ENCODE measurements at places on chromosomes 2 and 18. TPM values are rescaled to one million over a fixed set of nuclear protein-coding genes. Genes with fewer than 3 reads are reported as not detected.

- no peak overlapping the region for H3K4me3 ChIP-seq
- DNase-seq = no peak
- peaks cover 15% of the 10 kb centered on the region for H3K4me1 ChIP-seq
- no peaks in the 10 kb centered on the region for H3K27me3 ChIP-seq
- H3K36me3 ChIP-seq = peaks cover 45% of the 10 kb centered on the region
These were observed 83.9 kb downstream of the ACTR3 start for GRCh38 chr2:113973810-113974209.

DNA sequence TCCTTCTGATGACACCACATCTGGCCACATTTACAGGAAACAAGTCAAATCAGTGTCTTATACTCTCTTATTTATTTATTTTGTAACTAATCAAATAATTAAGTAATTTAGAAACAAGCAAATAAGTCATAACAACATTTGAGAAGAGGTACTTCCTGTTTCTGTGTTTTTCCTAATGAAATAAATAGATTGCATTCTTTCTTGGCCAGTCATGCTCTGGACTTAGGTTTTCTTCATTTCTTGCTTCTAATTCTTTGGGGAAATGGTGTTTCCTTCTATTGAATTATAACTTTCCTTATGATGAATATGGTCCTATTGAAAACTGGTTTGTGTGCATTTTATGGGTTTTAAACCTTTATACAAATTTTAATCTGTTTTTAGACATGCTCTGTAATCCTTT is 546.4 kb downstream of the LRRTM4 start:
- no peaks in the 10 kb centered on the region for H3K27me3 ChIP-seq
- no peak overlapping the region for H3K27ac ChIP-seq
- DNase-seq = no peak
- no peak overlapping the region for H3K4me3 ChIP-seq
- H3K4me1 ChIP-seq = no peaks in the 10 kb centered on the region
- H3K36me3 ChIP-seq = no peaks in the 10 kb centered on the region

DNA sequence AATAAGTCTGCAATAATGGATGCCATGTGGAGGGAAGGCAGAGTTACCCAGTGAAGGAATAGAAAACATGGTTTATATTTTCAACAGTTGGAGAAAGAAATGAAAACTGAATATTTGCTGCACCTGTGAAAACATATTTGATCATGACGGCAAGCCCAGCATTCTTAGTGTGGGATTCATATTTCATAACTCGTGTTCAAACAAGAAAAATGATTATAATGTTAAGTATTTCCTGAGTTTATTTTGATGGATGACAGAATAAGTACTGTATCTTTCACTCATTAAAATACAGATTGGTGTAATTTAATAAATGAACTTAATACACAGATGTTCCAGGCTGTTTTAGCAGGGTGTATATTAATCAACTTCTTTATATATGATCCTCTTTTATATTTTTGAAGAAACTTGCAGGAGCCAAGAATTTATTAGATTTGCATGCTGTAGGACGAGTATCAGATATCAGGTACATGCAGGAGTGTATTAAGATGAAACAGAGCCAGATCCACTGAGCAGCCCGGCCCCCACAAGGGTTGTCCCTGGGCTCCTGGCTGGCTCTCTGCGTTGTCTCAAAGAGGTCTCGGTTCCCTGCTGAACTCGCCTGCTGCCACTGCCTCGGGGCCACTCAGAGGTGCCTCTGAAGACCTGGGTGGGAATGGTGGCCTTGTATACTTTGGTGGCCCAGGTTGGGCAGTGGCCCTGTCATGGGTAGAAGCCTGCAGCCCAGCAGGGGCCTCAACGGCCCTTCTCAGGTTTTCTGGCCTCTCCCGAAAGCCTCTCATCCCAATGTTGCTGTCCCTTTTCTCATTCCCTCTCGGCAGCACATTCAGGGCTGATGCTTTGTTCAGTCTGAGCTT is 95.0 kb upstream of the LDAH start:
- no peaks in the 10 kb centered on the region for H3K36me3 ChIP-seq
- peaks cover 9% of the 10 kb centered on the region for H3K27me3 ChIP-seq
- no peak overlapping the region for H3K27ac ChIP-seq

DNA sequence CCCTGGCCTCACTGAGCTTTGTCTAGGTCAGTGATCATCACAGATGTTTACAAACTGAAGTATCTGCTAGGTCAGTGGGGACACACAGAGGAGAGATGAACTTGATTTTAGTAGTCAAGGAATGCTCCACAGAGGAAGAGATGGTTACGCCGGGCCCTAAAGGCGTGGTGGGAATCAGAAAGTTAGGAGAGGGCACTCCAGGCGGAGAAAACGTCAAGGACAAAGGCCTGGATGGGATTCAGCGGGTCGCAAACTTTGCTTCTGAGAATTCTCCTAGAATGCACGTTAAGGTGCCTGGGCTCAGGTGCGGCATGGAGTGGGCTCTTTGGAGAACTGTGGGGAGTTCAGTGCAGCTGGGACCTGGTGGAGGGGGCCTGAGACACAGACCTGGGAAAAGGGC is 78.8 kb downstream of the TMEM17 start:
- no peaks in the 10 kb centered on the region for H3K36me3 ChIP-seq
- DNase-seq = no peak
- no peak overlapping the region for H3K27ac ChIP-seq
- H3K4me3 ChIP-seq = no peak overlapping the region
- H3K4me1 ChIP-seq = no peaks in the 10 kb centered on the region

GRCh38 chr2:30072250-30072842 is 74.5 kb upstream of the YPEL5 start:
- no peak overlapping the region for H3K4me3 ChIP-seq
- no peak overlapping the region for H3K27ac ChIP-seq
- peak; percentile 67 for DNase-seq
- H3K4me1 ChIP-seq = no peaks in the 10 kb centered on the region
- peaks cover 19% of the 10 kb centered on the region for H3K27me3 ChIP-seq

SLC11A1 gene
- total RNA-seq = 0.13 TPM

DNA sequence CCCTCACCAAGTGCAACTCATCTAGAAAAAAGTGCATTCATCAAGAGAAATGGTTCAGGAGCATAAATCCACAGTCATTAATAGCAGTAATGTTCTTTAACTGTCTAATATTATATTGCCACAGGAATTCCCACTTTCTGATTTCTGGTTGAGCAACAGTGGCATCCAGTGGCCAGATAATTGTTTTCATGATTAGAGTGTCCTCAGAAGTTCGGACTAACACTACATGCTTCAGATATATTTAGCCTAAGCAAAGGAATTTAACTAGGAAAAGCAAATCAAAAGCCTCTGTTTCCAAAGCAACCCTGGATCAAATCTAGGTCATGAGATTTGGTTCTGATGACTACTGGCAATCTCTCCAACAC is 9.8 kb upstream of the ERBB4 start:
- DNase-seq = no peak
- H3K4me3 ChIP-seq = no peak overlapping the region
- H3K36me3 ChIP-seq = no peaks in the 10 kb centered on the region
- no peak overlapping the region for H3K27ac ChIP-seq

- H3K27ac ChIP-seq = no peak overlapping the region
- peaks cover 11% of the 10 kb centered on the region for H3K27me3 ChIP-seq
- H3K4me1 ChIP-seq = no peaks in the 10 kb centered on the region
- DNase-seq = no peak
- no peaks in the 10 kb centered on the region for H3K36me3 ChIP-seq
These were observed 110.0 kb upstream of the ARL4C start for GRCh38 chr2:234606896-234607295.

CLIP4 gene
- 31.7 TPM for total RNA-seq

- peaks cover 30% of the 10 kb centered on the region for H3K27me3 ChIP-seq
- H3K36me3 ChIP-seq = no peaks in the 10 kb centered on the region
- H3K4me1 ChIP-seq = peaks cover 9% of the 10 kb centered on the region
- H3K27ac ChIP-seq = no peak overlapping the region
These were observed 134.9 kb downstream of the ZBTB7C start for GRCh38 chr18:48274301-48274700.

GRCh38 chr2:38745267-38745666 is 5.9 kb downstream of the SRSF7 start:
- peaks cover 79% of the 10 kb centered on the region for H3K4me1 ChIP-seq
- H3K27ac ChIP-seq = peak overlapping the region; percentile 47
- no peaks in the 10 kb centered on the region for H3K27me3 ChIP-seq
- DNase-seq = no peak

GRCh38 chr2:80255918-80256781 is 48.4 kb downstream of the LRRTM1 start:
- no peaks in the 10 kb centered on the region for H3K36me3 ChIP-seq
- no peaks in the 10 kb centered on the region for H3K27me3 ChIP-seq
- H3K4me3 ChIP-seq = no peak overlapping the region
- DNase-seq = no peak
- no peaks in the 10 kb centered on the region for H3K4me1 ChIP-seq
- no peak overlapping the region for H3K27ac ChIP-seq

DNA sequence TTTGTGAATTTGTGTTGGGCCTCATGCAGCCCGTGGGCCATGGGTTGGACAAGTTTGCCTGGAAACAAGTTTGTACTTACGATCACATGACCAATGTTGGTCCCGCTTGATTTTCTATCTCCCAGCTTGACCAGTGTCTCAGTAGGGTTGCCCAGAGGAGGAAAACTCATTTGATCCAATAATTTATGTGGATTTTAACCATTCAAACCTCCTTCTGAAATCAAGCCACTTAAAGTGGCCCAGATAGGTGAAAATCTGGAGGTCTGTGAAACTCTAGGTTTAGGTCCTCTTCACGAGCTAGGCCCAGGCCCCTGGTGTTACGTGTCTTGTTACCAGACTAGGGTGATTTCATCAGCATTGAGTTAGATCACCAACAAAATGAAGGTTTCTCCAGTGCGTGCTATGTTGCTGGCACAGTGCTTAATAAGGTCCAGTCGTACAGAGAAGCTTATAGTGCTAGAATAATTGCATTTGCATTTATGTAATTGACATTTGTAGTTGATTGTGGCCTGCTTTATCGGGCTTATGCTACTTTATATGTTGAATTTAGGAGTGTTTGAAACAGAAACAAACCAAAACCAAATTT is 4.4 kb downstream of the ACTR2 start:
- H3K4me3 ChIP-seq = peak overlapping the region; percentile 50
- H3K27me3 ChIP-seq = no peaks in the 10 kb centered on the region
- peak overlapping the region; percentile 84 for H3K27ac ChIP-seq
- H3K36me3 ChIP-seq = peaks cover 49% of the 10 kb centered on the region

APOB gene
- not detected for total RNA-seq

DNA sequence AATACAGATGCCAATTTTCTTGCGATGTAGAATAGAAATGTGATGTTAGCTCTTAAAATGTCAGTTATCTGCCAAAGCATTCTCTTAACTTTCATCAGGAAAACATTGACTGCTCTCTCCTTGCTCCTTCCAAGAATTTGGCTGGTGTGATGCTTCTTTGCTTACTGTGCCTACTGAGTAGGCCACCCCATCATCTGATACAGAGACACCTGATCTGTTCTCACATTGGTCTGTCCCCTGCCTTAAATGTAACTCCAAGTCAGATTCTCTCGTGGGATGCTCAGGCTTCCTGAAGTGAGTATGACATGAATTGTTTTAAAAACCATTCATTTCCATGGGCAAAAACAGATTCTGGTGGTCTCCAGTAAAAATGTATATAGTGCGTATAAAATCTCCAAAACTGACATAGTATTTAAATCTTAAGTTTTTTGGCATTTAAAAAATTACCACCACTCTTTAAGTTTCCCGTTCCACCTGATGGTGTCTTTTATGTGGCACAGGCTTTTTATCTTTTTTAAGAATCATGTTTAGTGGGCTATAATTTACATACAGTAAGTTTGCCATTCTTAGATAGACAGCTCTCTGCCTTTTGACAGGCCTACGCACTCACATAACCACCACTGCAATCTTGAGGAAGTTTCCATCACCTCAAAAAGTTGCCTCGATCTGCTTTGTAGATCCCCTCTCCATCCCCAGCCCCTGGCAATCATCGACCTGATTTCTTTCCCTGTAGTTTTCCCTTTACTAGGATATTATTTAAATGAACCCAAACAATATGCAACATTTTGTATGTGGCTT is 36.6 kb downstream of the UBE2F start:
- no peak overlapping the region for H3K27ac ChIP-seq
- peaks cover 35% of the 10 kb centered on the region for H3K4me1 ChIP-seq
- peaks cover 53% of the 10 kb centered on the region for H3K36me3 ChIP-seq
- H3K4me3 ChIP-seq = no peak overlapping the region
- no peak for DNase-seq

GRCh38 chr2:228700638-228701037 is 519.2 kb upstream of the SPHKAP start:
- DNase-seq = no peak
- no peaks in the 10 kb centered on the region for H3K4me1 ChIP-seq
- no peaks in the 10 kb centered on the region for H3K36me3 ChIP-seq
- H3K27me3 ChIP-seq = no peaks in the 10 kb centered on the region

- no peak overlapping the region for H3K27ac ChIP-seq
- DNase-seq = no peak
- H3K4me3 ChIP-seq = no peak overlapping the region
These were observed 1221.7 kb upstream of the ZEB2 start for GRCh38 chr2:145741636-145742035.

GRCh38 chr18:6917072-6917471 is 187.6 kb downstream of the ARHGAP28 start:
- H3K27me3 ChIP-seq = no peaks in the 10 kb centered on the region
- H3K4me3 ChIP-seq = no peak overlapping the region
- no peaks in the 10 kb centered on the region for H3K4me1 ChIP-seq

POTEE gene
- 0.73 TPM for total RNA-seq

PROC gene
- total RNA-seq = not detected

DNA sequence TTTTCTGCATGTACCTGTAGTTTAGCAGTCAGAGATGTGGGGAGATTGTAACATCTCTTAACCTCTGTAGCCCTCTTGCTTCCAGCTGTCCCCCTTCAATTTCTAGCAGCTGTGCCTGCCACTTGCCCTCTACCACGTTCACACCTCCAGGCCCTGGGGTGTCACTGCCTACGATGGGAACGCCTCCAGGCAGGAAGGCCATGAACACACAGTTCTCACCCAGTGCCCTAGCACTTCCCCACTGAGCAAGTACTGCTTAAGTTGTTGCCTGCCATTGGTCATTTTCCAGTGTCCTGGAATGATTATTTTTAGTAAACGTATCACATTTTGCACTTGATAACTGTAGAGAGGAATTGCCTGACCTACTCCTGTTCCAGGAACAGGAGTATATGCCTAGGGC is 77.1 kb upstream of the B3GNT7 start:
- peaks cover 3% of the 10 kb centered on the region for H3K4me1 ChIP-seq
- no peak overlapping the region for H3K4me3 ChIP-seq
- H3K36me3 ChIP-seq = no peaks in the 10 kb centered on the region
- DNase-seq = no peak

GRCh38 chr2:230000118-230000841 is 68.4 kb downstream of the SLC16A14 start:
- peaks cover 10% of the 10 kb centered on the region for H3K4me1 ChIP-seq
- DNase-seq = no peak
- no peaks in the 10 kb centered on the region for H3K27me3 ChIP-seq
- H3K4me3 ChIP-seq = no peak overlapping the region

DNA sequence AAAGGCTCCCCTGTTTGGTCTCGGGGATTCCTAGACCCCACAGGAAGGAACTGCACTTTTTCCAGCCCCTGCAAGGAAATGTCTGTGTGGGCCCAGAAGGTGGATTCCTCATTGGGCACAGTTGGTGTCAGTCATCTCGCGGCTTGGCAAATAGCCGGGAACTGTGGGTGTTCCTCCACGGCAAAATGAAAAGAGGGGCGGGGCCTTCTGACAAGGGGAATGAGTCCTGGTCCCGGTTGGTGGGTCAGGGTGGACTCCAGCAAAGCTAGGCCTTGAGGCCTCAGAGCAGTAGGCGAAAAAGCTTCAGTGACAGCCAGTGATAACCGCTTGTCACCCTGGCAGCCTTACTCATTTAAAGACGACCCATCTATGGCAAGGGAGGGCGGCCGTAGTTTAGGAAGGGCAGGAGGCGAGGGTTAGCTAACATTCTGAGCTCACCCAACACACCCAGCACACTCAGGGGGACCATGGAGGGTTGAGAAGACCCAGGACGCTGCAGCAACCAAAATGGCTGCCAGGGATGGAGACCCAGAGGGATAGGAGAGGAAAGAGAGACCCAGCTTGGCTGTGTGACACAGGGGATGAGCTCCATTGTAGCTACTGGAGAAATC is 16.5 kb downstream of the SLC4A3 start:
- H3K27ac ChIP-seq = no peak overlapping the region
- no peaks in the 10 kb centered on the region for H3K36me3 ChIP-seq
- H3K4me1 ChIP-seq = peaks cover 6% of the 10 kb centered on the region
- H3K4me3 ChIP-seq = no peak overlapping the region
